ENCODE measurements at places on chromosomes 6 and 20.

DNA sequence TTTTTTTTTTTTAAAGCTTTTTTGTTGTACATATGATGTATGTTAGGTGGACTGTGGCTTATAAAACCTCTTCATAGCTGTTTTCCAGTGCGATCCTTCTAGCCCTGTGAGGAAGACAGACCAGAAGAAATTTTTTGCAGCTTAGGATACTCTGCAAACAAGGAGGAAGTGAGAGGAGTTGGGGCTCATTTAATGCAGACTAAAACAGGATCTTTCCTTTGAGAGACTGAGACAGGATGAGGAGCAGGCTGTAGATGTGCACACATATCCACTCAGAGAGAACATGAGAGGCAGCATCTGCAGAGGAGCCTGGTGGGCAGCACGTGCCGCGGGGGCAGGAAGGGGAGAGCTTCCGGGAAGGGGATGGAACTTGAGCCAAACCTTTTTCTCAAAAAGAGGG is 45.7 kb downstream of the PPARD start:
- DNase-seq: no peak

DNA sequence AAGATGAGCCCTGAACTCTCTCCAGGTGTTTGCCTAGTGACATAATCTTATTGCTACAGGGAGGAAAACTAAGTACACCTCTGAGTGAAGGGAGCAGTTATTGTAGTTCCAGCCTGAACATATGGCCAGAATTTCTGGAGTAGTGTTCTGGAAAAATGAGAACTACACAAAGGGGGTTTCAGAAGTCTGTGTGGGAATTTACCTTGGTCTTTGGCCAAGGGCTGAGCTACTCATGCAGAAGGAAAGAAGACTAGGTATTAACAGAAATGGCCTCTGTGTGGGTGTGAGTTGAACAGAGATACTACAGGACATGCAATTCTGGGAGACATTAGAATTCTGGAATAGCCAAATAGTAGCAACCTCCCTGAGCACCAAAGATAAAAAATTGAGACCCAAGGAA is 1009.7 kb upstream of the GJE1 start:
- DNase-seq: no peak

DNA sequence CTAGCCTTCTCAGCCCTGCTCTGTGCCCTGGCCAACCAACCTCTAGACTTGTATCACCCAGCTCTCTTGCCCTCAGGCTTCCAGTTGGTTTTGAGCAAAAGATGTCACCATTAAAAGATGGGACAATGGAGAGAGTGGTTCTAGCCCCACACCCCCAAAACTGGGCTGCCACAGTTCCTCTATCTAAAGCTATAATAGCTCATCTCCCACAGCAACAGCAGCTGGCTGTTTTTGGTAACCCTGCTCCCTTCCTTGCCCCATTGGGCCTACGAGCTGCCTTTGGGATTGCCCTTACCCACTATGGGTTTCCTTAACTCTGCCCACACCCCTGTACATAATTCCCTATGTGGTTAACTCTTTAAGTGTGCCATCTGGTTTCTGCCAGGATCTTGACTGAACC is 7.6 kb upstream of the SRSF3 start:
- DNase-seq: no peak

GRCh38 chr6:116221067-116221466 is 32.8 kb downstream of the TSPYL4 start:
- no peak for DNase-seq

DNA sequence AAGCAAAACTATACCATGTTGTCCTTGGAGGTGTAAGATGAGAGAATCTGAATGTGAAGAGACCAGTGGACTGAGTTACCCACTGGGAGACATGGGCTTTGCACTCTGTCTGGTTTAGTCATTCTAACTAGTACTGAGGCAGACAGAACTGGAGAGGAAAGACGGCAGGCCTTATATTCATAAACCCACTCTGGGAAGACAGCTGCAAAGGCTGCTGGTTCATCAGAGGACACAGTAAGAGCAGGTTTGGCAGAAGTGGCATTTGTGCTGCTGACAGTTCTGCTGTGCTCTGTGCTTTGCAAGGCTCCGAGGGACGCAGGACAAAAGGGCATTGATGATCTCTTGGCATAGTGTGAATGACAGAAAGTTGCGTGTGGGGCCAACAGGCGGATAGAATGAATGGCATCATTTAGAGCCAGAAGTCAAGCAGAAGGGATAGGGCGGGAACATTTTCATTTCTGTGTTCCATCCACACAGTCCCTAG is 142.3 kb upstream of the TENT5A start:
- DNase-seq: no peak

GRCh38 chr6:151498327-151498726 is 4.5 kb downstream of the CCDC170 start:
- no peak for DNase-seq

DNA sequence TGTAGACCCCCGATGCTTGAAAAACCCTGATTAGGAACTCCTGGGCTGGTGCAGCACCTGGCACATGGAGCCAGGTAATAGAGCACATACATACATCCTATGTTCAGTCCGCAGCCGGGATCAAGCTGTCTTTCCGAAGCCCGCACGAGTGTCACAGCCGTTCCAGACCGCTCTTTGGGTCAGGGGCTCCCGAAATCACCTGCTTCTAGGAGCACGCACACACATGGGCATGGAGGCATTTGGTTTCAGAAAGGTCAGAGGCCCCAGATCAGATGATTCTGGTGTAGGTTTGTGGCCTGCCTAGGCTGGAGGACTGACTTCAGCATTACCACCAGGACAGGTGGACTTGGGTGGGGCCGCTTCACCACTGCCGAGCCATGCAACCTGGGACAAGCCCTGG is 42.1 kb upstream of the STX16 start:
- DNase-seq: no peak

DNA sequence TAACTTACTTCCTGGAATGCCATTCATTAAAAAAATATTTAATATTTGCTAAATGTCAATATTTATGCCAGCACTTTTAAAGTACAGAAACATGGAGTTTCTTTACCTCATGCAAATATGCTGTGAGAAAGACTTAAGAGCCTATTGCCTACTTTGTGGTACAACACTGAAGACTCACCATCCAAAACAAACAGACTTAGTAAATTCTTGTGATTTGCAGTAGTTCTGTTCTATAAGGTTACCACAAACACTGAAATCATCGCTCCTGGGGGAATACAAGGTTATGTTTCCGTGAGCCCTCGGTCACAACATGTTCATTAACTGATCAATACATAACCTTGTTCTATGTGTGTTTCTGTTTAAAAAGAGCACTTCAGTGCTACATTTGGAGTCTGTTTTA is 78.3 kb downstream of the ATG5 start:
- DNase-seq: no peak

DNA sequence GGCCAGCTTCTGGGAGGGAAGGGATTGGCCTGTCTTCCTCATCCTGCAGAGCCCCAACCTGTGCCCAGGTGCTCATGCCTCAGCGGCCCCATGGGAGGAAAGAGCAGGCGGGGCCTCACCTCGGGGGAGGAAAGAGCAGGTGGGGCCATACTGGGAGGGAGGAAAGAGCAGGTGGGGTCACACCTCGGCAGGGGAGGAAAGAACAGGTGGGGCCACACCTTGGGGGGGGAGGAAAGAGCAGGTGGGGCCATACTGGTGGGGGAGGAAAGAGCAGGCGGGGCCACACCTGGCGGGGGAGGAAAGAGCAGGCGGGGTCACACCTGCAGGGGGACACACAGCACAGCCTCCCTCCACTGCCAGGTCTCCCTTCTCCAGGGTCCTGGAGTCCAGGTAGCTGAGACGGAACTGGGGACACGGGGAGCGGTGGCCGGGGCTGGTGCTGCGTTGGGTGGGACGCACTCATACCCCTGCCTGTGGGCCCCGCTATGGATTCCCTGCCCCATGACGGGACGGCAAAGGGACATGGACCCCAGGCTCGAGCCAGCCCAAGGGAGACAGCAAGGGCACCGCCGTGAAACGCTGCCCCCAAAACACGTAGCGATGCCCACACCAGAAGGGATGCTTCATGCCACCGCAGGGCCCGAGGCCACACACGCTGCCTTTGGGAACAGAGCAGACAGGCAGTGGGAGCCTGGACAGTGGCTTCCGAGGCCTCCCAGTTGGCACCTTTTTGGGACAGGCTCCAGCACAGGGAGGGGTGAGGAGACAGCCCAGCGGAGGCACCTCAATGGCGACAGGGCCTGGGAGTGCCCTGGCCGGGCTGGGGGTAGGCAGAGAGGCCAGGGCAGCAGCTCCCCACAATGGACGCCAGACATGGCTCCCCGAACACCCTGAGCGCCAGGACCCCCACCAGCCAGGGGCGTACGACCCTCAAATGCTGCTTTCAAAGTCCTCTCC is 43.3 kb upstream of the CHRNA4 start:
- DNase-seq: no peak

- no peak for DNase-seq
These were observed 31.7 kb upstream of the UBR2 start for GRCh38 chr6:42532038-42532669.

Measured in left renal pelvis (tissue), 4 donors.